Activated CD4-positive, CD25-positive, alpha-beta regulatory T cell treated with anti-CD3 and anti-CD28 coated beads, Interleukin-2, amount 50 U/mL, for 72 hours (primary cell): ENCODE measurements at places on chromosomes 3 and 15.

DNA sequence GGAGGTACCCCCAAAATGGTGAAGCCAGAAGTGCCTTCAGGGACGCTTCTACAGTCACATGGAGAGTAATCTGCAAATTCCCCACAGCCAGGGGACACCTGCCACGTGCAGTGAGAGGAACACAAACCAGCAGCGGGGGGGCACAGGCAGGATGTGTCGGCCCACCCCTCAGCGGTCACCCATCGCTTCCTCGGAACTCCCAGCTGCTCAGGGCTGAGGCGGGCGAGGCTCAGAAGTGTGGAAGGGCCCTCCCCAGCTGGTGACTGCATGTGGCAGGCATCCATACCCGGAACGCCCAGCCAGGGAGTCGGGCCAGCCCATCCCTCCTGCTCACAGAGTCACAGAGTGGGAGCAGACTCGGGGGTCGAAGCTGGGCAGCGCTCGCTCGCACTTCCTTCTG is 63.7 kb downstream of the SLC12A8 start:
- no peak for DNase-seq

DNA sequence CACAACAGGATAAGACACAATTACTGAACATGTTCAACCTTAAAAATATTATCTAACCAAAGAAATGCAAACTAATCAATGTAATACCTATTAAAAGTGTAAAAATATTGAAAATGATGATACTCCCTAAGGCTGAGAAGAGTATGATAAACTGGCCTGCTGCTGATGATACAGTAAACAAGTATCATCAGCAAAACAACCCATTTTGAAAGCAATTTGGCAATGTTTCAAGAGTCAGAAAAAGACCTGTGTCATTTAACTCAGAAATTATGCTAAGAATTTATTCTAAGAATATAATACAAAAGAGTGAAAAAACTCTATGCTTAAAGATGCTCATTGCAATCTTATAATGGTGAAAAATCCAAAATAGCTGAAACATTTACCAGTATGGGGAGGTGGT is 22.1 kb downstream of the CCDC191 start:
- DNase-seq: no peak

DNA sequence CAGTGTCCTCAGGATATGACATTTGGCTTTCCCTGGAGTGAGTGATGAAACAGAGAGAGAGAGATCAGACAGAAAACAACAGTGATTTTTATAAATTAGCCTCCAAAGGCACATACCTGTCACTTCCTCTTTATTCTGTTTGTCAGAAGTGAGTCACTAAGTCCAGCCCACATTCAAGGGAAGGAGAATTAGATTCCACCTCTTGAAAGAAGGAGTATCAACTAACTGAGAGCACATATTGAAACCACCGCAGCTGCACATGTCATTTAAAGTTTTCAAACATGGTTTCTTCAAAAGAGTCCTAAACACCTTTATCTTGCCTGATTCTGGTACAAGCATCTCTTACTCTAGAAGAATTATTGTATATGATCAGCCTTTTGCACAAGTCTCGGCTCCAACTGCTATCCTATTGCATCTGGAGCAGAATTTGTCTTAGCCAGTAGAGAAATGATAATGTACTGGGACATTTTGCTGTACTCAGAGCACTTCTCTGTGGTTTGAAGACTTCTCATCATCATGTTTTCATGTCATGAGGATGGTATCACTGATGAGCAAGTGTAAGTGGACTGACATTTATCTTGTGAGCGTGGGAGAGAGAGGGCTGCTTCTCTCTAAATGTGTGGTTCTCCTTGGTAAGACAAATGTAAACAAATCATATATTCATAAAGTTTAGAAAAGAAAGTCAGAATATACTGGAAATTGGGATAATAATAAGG is 338.9 kb upstream of the CFAP20DC start:
- DNase-seq: no peak

DNA sequence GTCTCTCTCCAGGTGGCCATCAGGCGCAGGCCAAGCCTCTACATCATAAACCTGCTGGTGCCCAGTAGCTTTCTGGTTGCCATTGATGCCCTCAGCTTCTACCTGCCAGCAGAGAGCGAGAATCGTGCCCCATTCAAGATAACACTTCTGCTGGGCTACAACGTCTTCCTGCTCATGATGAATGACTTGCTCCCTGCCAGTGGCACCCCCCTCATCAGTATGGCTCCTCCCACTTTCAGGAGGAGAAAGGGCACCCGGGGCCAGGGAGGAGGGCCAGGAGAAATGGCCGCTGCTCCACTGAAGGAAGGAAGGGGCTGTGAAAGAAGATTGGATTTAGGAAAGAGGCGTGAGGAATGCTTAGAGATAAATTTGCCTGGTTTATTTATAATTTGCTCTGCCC is 6.6 kb downstream of the HTR3C start:
- no peak for DNase-seq

DNA sequence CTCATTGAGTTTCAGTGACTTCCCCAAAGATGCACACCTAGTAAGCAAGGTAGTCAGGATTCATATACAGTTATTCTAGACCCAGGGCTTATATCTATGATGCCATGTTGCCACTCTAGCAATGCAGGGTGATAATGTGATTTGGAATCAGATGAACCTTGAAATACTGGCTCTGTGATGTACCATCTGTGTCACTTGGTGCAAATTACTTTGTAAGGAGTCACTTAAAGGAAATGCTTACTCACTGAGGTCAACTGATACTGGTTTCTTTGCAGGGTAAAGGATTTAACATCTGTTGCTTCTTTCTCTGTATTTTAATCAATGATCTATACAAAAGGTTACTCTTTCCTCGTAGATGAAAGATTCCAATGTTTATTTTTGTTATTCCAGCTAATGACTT is 10.8 kb downstream of the ASB14 start:
- DNase-seq: no peak

GRCh38 chr3:191555037-191555436 is 94.1 kb downstream of the PYDC2 start:
- DNase-seq: no peak

GRCh38 chr3:99708207-99708745 is 69.9 kb downstream of the COL8A1 start:
- no peak for DNase-seq

DNA sequence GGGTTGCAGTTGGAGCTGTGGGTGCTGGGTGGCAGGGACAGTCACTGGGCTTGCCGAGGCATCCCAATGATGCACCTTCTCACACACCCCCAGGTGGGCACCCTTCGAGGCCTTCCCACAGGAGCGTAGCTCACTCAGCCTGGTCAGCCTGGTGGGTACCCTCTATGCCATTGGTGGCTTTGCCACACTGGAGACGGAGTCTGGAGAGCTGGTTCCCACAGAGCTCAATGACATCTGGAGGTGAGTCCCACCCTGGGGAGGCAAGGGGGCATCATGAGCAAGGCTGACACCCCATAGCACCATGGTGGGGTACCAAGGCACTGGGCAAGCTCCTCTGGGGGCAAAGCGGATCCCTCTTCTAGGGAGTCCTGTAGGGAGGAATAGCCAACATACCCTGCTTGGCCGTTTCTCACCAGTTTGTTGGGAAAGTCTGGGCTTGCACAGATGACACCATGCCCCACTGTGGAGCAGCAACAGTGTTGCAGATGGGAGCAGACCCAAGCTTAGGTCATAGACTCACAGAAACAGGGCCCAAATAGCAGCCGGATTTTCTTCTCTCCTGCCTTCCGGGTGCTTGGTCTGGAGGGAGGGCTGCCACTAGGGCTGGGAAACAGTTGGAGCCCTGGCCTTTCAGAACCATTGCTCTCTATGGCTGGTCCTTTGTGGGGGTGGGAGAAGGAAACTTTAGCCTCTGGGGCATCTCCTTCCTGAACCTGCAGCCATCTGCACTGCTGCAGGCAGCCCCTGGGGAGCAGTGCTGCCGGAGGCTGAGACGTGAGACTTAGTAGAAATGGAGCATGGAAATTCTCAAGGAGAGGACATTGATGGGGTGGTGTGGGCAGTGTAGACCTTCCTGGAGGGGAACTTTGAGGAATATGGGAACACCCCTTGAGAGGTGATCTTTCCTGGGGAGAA is 5.7 kb downstream of the KLHL40 start:
- DNase-seq: peak; percentile 17

DNA sequence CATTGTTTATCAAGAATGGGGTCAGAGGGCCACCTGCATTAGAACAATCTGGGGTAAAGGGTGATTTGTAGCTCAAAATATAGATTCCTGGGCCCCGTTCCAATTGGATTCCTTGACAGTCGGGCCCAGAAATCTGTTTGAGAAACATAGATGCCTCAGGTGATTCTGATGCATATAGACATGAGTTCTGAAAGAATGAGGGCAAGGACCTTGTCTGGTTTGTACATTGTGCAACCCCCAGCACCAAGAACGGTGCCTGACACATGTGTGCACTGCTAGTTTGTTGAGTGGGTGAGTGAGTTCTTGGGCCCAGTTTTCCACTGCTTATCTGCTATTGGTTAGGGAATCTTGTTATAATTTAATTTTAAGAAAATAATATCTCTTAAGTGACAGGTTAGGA is 16.6 kb downstream of the CRYBG3 start:
- no peak for DNase-seq

DNA sequence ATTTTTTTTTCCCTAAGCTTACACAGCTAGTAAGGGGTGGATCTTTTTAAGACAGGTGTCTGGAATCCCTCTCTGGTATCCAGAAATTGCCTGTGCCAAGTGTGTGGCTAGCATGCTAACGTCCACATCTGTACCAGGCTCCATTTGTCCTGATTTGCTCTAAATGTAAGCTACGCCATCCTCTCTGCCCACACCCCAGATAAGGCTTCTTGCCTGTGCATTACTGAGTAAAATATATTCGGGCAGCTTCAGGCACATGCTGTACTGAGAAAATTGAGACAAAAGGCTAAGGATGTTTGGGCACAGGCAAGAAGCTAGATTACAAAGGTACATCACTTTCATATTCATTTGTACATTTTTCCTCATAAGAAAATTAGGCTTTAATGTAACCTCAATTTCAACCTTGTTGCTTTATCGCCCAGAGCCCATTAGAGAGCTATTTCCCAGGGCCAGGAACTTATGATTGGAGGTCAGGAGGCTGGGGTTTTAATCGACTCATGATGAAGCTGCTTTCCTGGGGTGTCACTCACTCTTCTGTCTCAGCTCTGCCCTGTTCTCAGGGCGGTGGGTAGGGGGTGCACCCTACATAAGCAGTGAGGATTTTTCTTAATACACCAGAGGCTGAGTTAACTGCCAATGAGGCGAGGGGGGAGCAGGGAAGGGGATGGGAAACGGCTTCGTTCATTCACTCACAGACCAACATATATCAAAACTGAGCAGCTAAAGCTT is 106.3 kb downstream of the RORA start:
- no peak for DNase-seq

DNA sequence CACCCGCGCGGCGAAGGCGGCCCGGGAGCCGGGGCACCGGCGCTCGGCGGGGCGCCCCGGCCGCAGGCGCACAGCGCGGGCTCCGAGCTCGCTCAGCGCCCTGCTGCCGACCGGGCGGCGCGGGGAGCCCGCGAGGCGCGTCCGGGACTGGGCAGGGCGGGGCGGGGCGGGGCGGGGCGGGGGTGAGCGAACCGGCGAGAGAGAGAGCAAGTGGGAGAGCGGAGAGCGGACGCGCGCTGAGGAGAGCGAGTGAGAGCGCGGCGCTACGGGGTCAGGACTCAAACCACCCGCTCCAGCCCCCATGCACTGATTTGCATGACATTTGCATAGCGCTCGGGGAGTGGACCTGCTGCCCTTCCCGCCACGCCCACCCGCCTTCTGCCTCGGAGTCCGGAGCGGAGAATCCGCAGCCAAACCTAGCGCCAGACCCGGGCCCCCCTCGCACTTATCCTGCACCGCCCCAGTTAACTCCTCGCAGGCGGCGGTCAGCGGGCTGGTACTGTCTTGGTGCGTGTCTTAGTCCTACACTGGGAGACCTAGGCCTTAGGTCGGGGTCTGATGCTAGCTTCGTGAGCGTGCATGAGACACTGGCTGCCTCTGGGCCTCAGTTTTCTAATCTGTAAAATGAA is at the start of gene MYLK:
MYLK (minus strand) TSS at position 130 of the 629 bp plus-strand sequence. CDS start 90,491 bp downstream, outside the sequence.
- DNase-seq: peak; percentile 36

DNA sequence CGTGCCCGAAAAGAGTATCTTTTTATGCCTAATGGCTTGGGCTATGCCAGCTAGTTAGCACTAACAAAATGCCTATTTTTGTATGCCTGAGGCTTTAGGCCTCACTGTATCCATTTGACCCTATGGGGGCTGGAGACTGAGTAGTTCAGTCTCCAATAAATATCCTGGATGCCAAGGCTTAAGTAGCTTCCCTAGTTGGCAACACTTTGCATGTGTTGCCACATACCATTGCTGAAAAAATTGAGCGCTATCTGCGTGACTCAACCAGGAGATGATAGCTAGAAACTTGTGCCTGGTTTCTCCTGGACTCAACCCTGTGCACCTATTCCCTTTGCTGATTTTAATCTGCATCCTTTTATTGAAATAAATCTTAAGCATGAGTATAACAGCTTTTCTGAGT is 58.4 kb upstream of the ATP2C1 start:
- DNase-seq: no peak

GRCh38 chr3:17233398-17233800 is 348.6 kb downstream of the PLCL2 start:
- no peak for DNase-seq

DNA sequence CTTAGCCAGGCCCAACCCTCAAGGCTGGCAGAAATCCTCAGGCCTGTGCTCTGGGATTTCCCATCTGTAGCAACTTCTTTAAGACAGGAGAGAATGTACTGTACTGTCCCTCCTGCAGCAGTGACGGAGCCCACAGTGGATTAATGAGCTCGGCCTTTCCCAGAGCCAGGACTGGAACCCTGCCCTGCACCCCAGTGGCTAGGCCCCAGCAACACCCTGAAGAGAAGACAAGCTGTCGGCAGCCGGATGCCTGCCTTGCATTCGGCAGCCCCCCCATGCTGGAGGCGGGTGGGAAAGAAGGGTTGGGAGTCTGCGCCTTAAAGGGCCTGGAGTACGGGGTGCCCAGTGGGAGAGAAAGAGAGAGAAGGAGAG is 32.0 kb downstream of the KLHL25 start:
- no peak for DNase-seq

- no peak for DNase-seq
Measured at GRCh38 chr3:49422379-49423248, at the start of gene AMT. AMT (minus strand) TSS chr3:49422473; CDS start chr3:49422450, 23 bp downstream.

DNA sequence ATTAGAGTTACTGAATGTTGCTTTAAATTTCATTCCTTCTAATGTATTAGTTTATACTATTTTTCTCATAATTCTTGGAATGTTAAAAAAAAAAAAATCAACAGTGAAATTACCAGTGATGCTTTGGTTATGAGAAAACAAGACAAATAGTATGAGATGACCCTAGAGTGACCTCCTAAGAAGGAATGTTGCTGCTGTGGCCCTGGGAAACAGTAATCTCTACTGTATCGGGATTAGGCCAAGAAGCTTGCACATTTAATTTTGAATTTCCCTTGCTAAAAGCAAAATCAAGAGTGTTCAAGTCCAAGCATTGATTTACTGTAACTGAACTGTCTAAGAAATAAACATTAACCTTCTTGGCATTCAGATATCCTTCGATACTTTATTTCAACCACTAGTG is 18.1 kb downstream of the TOPBP1 start:
- no peak for DNase-seq

- no peak for DNase-seq
Measured at GRCh38 chr3:133779626-133780203, 25.9 kb upstream of the SRPRB start.

GRCh38 chr3:107523289-107523538 is 452 bp downstream of the BBX start:
- DNase-seq: no peak
